ENCODE measurements at places on chromosomes 2 and 18.

GRCh38 chr2:185142677-185143076 lies 544.3 kb downstream of the ZNF804A start:
- DNase-seq = no peak

- DNase-seq = no peak
Observed at GRCh38 chr2:185245216-185245615, 493.4 kb upstream of the FSIP2 start.

DNA sequence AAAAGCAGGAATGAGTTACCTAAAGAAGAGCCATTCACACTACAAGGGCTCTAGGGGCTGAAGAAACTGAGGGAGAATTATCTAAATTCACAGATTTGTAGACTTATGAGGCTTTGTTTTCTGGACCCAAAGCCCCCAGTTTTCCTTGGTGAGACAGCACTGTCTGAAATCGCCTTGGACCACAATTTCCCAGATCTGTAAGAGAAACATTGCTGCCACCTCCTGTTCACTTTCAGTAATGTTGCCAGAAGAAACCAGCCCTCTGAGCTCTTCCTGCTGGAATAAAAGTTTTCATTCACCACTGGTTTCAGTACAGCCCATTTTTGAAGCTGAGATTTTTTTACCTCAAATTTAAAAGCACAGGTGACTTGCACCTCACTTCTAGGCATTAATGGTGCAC lies 169.2 kb downstream of the CDH20 start:
- no peak for DNase-seq

DNA sequence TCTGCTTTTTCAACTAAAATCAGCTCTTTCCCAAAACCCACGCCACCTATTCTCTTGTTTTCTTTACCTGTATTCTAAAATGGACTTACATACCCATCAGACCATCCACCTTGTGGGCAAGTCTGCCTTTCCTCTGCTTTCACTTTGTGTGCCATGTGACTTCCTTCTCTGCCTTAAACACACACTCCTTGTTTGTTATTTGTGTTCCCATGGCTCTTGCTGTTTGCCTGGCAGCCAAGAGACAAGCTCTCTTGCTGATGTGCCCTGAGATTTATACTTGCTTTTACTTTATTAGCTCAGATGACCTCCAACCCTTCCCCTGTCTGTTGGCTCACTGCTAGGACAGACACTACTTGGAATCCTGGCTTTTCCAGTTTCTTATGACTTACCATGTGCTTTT lies 309.7 kb upstream of the LRRTM4 start:
- DNase-seq = no peak

DNA sequence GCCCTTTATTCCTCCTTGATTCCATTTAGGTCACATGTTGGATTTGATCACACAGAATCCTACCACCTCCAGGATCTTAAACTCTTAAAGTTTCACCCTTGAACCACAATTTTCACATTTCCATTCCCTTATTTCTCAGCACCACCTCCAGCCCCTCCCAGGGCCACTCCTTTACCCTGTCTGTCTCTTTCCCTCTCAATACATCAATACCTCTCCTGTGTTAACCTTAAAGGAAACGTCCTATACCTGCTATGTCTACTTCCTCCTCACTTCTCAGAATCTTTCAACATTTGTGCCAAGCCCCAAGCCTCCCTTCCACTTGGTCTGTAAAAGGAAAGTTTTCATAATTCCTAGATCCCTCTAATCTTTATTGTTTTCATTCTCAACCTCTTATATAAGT lies 158.8 kb downstream of the BAZ2B start:
- no peak for DNase-seq

DNA sequence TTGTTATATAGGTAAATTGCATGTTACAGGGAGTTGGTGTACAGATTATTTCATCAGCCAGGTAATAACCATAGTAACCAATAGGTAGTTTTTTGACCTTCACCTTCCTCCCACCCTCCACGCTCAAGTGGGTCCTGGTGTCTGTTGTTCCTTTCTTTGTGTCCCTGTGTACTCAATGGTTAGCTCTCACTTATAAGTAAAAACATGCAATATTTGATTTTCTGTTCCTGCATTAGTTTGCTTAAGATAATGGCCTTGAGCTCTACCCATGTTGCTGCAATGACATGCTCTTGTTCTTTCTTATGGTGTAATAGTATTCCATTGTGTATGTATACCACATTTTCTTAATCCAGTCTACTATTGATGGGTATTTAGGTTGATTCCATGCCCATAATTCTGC lies 233.7 kb upstream of the EPC2 start:
- no peak for DNase-seq

DNA sequence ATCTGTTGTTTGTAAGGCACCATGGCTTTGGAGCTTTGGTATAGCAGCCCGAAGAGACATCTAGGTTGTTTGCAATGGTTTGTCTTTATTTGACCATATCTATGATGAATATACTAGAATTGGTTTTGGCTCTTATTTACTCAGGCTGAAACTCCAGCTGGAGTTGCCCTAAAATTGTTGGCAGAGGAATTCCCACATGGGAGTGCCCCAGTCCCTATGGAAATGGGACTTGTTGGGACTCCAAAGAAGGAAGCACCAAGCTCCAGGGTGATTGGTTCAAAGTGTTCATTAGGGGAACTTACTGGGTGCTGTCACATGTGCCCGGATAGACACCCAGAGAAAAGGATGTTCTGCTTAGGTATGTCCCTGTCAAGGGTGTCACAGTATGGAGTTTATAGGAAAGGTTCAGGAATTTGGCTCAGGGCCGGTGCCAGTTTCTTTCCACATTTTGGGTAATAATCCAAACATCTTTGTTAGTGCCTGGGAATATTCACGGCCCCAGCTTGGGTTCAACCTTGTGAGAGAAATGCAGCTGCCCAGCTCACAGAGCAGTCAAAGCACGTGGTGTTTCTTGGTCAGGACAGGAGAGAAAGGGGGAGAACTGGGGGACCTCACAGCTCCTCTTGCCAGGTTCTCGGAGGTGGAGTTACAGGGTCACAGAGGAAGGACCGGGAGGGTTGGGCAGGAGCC lies 123.5 kb upstream of the ZSWIM2 start:
- no peak for DNase-seq

- DNase-seq = no peak
Observed at GRCh38 chr2:233481368-233482142, 85.0 kb downstream of the USP40 start.

GRCh38 chr18:9943311-9943710 lies 29.5 kb downstream of the VAPA start:
- no peak for DNase-seq

DNA sequence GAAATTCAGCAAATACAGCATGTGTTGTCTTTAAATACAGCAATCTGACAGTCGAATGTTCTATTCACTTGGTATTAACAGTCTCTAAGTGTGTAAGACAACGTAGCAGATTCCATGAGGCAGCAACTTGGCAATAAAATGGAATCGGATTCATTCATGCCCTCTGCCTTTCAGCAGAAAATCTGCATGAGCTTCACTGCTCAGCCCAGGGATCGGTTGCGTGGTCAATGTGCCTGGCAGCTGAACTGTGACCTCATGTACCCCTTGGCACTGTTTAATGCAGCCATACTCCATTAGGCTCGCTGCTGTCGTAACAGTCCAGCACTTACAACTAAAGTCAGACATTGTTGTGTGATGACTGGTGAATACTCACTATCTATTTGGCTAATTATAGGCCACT lies 17.7 kb upstream of the RGPD4 start:
- DNase-seq = no peak

DNA sequence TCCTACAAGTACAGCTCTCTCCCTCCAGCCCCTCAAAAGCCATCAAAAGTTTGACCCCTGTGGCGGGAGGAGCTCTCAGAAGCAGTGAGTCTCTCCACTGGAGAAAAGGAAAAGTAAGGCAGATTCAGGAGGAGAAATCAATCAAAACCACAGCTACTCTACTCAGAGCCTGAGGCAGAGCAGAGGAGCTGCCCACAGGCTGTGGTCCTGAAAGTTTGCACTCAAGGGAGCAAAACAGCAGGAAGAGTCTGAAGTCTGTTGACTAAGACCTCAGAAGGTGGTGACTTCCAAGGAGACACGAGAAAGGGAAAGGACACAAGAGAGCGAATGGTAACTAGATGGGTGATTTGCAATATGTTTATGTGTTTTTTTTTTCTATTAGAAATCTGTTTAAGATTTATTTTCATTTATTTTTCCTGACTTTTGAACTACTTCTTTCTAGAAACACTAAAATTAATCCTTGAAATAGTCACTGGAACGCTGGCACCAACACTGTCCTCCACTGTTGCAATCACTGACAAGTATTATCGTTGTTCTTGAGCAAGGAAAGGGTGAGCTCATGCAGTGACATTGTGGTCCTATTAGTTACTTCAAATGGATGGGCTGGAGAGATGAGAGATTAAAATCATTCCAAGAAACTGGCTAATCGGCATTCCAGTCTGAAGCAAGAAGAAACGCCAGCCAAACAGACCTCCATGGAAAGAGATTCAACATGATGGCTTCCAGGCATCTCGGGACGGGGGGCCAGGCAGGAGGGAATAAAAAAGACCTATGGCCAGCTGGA lies 35.8 kb downstream of the PID1 start:
- DNase-seq = no peak

DNA sequence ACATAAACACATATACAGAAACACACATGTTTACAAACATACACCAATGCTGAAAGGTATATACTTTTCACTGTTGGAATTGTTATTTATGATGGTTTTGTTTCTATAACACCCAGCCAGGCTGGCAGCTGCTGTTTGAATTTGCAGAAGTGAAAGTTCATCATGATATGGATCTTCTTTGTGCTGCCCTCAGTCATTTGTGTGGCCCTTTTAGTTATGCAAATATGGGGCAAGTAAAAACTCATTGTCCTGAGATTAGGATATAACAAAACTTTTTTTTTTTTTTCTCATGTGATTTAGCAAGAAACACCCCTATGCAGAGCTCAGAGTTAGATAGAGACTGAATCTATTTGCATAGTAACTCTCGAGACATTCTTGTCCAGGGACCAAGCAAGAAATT lies 714.1 kb downstream of the KCNJ3 start:
- DNase-seq = no peak

DNA sequence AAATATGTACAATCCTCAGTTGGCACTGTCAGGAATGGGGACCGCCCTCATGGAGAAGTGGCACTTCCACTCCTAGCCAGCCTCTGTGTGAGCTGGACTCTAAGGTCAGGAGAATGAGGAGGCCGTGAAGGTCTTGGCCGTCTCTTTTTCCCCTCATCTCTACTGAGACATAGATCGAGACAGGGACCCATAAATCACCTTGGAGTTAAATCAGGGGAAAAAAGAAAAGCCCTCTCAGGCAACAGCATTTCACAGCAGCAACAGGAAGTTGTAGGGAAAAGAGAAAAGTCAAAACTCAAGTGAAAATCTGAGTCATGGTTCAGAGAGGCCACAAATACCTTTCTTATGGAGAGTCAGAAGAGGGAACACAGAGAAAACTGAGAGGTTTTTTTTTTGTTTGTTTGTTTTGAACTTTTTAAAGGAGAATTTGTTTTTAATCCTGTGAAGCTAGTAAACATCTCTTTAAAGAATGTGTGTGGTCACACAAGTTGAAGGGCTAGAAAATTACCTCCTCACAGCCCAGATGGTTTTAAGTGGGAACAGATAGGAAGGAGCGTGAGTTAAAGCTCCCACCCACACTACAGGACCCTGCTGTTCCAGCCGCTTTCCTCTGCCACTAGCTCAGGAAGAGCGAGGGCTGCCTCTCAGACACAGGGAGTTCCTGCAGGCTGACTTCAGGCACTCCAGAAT lies 30.6 kb upstream of the CYP1B1 start:
- DNase-seq = no peak

GRCh38 chr2:75133621-75134570 lies 65.4 kb downstream of the TACR1 start:
- no peak for DNase-seq

- DNase-seq = no peak
Observed at GRCh38 chr2:204576362-204576979, 31.2 kb downstream of the PARD3B start.

DNA sequence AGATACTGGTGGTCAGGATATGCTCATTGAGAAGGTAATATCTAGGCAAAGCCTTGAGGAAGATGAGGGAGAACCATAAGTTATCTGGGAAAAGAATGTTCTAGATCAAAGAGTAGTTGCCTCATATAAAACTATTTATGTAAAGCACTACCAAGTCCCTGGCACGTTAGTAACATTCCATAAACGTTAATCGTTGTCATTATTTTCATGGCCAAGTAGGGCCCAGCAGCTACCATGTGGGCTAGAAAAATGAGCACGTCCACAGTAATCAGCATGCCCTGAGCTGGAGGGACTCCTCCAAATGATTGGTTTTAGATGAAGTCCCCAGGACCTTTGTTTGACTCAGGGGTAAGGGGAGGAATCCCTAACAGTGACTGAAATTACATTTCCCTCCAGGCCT lies 32.7 kb upstream of the AFTPH start:
- DNase-seq = no peak

GRCh38 chr18:59988098-59988706 lies 88.4 kb downstream of the PMAIP1 start:
- DNase-seq = peak; percentile 8

DNA sequence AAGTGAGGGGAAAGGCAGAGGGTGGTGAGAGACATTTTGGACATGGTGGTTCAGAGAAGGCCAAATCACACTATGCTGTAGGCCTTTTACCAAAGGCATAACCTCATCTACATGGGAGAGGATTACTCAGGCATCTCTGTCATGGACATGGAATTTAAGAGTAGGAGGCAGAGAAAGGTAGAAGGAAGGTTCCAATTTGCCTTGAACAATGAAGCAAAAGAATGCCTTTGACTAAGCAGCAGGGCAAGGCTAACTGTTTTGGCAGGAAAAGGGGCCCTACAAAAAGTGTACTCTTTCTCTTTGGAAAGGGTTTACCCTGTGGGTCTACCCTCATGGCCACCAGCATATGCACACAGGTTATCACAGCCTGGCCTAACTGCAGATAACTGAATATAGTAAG lies 45.6 kb upstream of the RNU4ATAC start:
- no peak for DNase-seq

GRCh38 chr2:122780251-122780650 lies 1024.8 kb downstream of the TSN start:
- no peak for DNase-seq

- DNase-seq = no peak
Observed at GRCh38 chr2:56182420-56182819, 1.4 kb upstream of the CCDC85A start.

- no peak for DNase-seq
Observed at GRCh38 chr18:69330385-69331005, 70.2 kb upstream of the DOK6 start.

DNA sequence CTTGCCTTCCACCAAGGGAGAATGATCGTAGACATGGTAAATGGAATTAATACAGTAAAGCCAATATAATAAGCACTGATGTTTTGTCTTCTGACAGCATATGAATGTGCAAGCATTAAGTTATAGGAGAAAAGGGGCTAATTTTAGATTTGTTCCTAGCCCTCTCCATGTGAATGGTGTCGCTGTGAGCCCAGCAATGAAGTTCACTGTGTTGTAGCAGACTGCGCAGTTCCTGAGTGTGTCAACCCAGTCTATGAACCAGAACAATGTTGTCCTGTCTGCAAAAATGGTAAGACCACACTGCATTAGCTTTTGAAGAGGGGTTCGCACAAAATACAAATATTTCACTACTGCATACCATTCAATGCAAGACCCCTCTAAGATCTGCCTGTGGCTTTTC lies 25.6 kb downstream of the VWC2L start:
- DNase-seq = no peak

- DNase-seq = no peak
Observed at GRCh38 chr2:202771741-202772460, 99.7 kb downstream of the ICA1L start.
